ENCODE measurements at places on chromosomes 4 and X. TPM values are rescaled to one million over a fixed set of nuclear protein-coding genes. Genes with fewer than 3 reads are reported as not detected.

The RENBP gene
- polyA plus RNA-seq: 9.8 TPM

The TENM3 gene
- 0.68 TPM for polyA plus RNA-seq

The MAGEA11 gene
- polyA plus RNA-seq: not detected

The PAGE2 gene
- polyA plus RNA-seq: not detected

The TIGD4 gene
- 0.40 TPM for polyA plus RNA-seq

The ESX1 gene
- polyA plus RNA-seq: not detected

The GLOD5 gene
- polyA plus RNA-seq: not detected

The GABRA4 gene
- 2.7 TPM for polyA plus RNA-seq

The CCDC149 gene
- 9.9 TPM for polyA plus RNA-seq

The WDR17 gene
- polyA plus RNA-seq: 0.21 TPM

The FHDC1 gene
- polyA plus RNA-seq: 0.27 TPM

The SORBS2 gene
- polyA plus RNA-seq: 254 TPM

The KLB gene
- polyA plus RNA-seq: 0.18 TPM

The PASD1 gene
- polyA plus RNA-seq: not detected

The MAGEB4 gene
- polyA plus RNA-seq: not detected

The RNF150 gene
- polyA plus RNA-seq: 55.9 TPM

The IL21 gene
- not detected for polyA plus RNA-seq

The BCAP31 gene
- polyA plus RNA-seq: 87.7 TPM

Data from heart left ventricle (tissue), 16 donors.